ENCODE measurements at places on chromosomes 5 and 9.

GRCh38 chr5:159510282-159510681 lies 180.0 kb upstream of the IL12B start:
- no peak overlapping the region for H3K4me3 ChIP-seq
- H3K36me3 ChIP-seq: no peaks in the 10 kb centered on the region

- H3K27me3 ChIP-seq: no peaks in the 10 kb centered on the region
- H3K4me3 ChIP-seq: no peak overlapping the region
- H3K36me3 ChIP-seq: no peaks in the 10 kb centered on the region
- no peak for DNase-seq
Measured at GRCh38 chr9:102986425-102986824, 8.7 kb upstream of the CYLC2 start.

GRCh38 chr5:102933316-102933715 lies 178.2 kb downstream of the PAM start:
- H3K27me3 ChIP-seq: no peaks in the 10 kb centered on the region
- no peaks in the 10 kb centered on the region for H3K4me1 ChIP-seq
- no peaks in the 10 kb centered on the region for H3K36me3 ChIP-seq
- DNase-seq: no peak
- no peak overlapping the region for H3K4me3 ChIP-seq

- H3K27ac ChIP-seq: no peak overlapping the region
- no peaks in the 10 kb centered on the region for H3K27me3 ChIP-seq
- no peaks in the 10 kb centered on the region for H3K36me3 ChIP-seq
- H3K4me1 ChIP-seq: no peaks in the 10 kb centered on the region
Measured at GRCh38 chr5:92147798-92148197, 764.7 kb upstream of the ARRDC3 start.

GRCh38 chr5:165805756-165806155 lies 2300.3 kb downstream of the MAT2B start:
- H3K27ac ChIP-seq: no peak overlapping the region
- no peaks in the 10 kb centered on the region for H3K36me3 ChIP-seq
- DNase-seq: no peak
- no peak overlapping the region for H3K4me3 ChIP-seq
- no peaks in the 10 kb centered on the region for H3K27me3 ChIP-seq

- no peak overlapping the region for H3K4me3 ChIP-seq
- no peaks in the 10 kb centered on the region for H3K4me1 ChIP-seq
- peaks cover 4% of the 10 kb centered on the region for H3K27me3 ChIP-seq
- DNase-seq: no peak
Measured at GRCh38 chr9:8012986-8013385, 213.4 kb upstream of the DMAC1 start.

- no peak overlapping the region for H3K4me3 ChIP-seq
- no peaks in the 10 kb centered on the region for H3K4me1 ChIP-seq
- no peak for DNase-seq
- H3K27me3 ChIP-seq: no peaks in the 10 kb centered on the region
- H3K36me3 ChIP-seq: peaks cover 2% of the 10 kb centered on the region
Measured at GRCh38 chr5:137617528-137618205, 118.2 kb downstream of the KLHL3 start.

- no peaks in the 10 kb centered on the region for H3K27me3 ChIP-seq
- H3K36me3 ChIP-seq: no peaks in the 10 kb centered on the region
- no peaks in the 10 kb centered on the region for H3K4me1 ChIP-seq
- H3K27ac ChIP-seq: no peak overlapping the region
- DNase-seq: no peak
- H3K4me3 ChIP-seq: no peak overlapping the region
Measured at GRCh38 chr9:18490641-18491370, 16.9 kb downstream of the ADAMTSL1 start.

DNA sequence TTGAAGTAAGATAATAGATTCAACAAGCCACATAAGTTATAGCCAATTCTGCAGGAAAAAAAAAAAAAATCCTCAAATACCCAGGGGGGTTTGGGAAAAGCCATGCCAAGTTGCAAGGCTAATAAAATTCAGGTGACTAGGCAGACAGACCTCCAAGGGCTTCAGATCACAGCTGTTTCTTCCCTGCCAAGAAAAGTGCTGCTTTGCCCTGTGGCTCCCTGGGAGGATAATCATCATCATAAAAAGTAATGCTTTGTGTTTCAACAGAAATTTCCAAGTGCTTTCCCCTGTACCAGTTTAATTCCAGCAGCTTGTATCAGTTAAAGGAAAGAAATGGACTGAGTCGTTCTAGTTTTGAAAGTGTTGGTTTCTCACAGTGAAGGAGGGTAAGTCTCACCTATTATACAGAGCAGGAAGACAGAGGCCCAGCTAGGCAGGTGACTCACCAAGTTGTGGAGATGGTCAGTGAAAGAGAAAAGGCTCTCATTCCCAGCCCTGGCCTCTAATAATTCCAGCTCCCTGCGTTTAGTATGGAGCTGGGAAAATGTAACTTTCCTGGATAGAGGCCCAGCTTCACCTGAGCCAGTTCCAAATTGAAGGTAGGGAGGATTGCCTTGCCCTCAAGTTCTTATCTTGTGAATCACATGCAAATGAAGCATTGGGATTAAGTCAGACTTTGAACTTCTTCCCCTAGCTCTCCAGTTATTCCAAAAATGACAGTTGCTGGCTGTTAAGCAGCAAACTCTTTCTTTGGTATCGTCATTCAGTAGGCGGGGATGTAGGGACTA lies 263.4 kb downstream of the GRIA1 start:
- H3K4me3 ChIP-seq: no peak overlapping the region
- DNase-seq: no peak
- no peaks in the 10 kb centered on the region for H3K4me1 ChIP-seq

GRCh38 chr5:77305956-77306355 lies 95.5 kb downstream of the PDE8B start:
- H3K4me3 ChIP-seq: no peak overlapping the region
- H3K27ac ChIP-seq: no peak overlapping the region
- peaks cover 3% of the 10 kb centered on the region for H3K4me1 ChIP-seq
- DNase-seq: no peak

GRCh38 chr5:43661102-43661501 lies 58.1 kb downstream of the NNT start:
- no peaks in the 10 kb centered on the region for H3K27me3 ChIP-seq
- H3K4me1 ChIP-seq: no peaks in the 10 kb centered on the region
- H3K4me3 ChIP-seq: no peak overlapping the region
- peak; percentile 22 for DNase-seq
- H3K27ac ChIP-seq: no peak overlapping the region

DNA sequence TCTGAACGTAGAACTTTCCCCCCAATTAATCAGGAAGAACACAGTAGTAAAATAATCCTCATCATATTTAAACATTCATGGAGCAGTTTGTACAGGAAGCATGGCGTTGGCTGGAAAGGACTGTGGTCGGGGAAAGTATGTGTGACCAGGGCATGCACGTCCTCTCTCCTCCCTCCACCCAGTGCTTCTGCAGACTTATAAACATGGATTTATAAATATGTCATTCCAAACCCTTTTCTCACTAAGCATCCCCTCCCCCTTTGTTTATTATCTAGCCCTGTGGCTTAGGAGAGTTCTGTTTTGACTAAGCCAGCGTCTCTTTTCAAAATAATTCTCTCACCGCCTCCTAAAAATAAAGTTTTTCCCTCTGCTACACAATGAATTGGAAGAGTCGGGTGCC lies 70.4 kb upstream of the DAP start:
- H3K36me3 ChIP-seq: no peaks in the 10 kb centered on the region
- H3K4me1 ChIP-seq: no peaks in the 10 kb centered on the region
- H3K27me3 ChIP-seq: peaks cover 8% of the 10 kb centered on the region
- H3K4me3 ChIP-seq: no peak overlapping the region
- H3K27ac ChIP-seq: no peak overlapping the region
- no peak for DNase-seq

DNA sequence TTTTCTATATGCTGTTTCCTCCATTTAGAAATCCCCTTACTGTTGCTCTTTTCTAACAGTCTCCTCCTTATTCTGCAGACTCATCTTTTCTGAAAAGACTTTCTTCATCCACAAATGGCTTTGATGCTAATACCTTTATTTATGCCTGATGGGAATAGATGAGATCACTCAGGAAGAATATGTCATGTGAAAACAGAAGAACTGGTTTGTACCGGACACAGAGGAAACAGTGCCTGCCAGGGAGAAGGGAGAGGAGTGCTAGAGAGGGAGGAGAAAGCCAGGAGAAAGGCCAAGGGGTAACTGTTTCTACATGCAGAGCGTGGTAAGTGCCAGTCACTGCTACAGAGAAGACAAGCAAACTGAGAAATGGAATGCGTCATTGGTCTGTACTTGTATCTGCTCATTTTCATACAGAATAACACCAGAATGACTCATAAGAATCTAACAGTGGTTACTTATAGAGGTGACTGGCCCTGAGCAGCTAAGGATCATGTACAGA lies 45.9 kb upstream of the PJA2 start:
- H3K36me3 ChIP-seq: no peaks in the 10 kb centered on the region
- H3K4me3 ChIP-seq: no peak overlapping the region
- no peak overlapping the region for H3K27ac ChIP-seq
- peaks cover 4% of the 10 kb centered on the region for H3K4me1 ChIP-seq
- no peak for DNase-seq
- no peaks in the 10 kb centered on the region for H3K27me3 ChIP-seq

DNA sequence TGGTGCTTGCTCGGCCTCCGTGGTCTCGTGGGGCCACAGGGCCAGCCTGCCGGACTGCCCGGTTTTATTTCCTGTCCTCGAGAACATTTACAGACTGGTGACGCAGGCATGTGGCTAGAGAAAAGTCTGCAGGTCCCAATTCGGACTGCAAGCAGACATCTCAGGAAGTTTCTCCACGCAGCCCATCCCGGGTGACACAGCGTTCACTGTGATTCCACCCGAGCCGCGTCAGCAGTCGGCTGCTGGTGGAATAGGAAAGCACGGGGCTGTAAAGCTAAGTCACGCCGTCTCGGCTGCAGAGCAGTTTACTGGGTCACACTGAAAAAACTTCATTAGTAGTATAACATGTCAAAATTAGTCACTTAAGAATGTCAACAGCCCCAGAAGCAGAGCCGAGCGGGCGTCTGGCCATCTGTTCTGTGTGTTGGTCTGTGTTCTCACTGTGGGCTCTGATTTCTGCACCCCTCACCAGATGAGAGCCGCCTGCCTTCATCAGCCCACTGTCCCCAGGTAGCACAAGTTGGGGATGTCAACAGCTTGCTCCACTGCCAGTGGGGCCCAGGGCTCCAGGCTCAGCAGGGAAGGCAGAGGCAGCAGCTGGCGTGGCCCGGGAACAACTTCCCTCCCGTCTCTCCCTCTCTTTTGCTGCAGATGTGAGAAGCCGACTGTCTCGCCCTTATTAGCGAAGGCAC lies 363.7 kb downstream of the IRX2 start:
- no peaks in the 10 kb centered on the region for H3K36me3 ChIP-seq
- H3K4me3 ChIP-seq: no peak overlapping the region
- H3K27ac ChIP-seq: no peak overlapping the region
- H3K27me3 ChIP-seq: no peaks in the 10 kb centered on the region

- peak overlapping the region; percentile 14 for H3K4me3 ChIP-seq
- H3K4me1 ChIP-seq: peaks cover 43% of the 10 kb centered on the region
- DNase-seq: peak; percentile 77
- peak overlapping the region; percentile 90 for H3K27ac ChIP-seq
Measured at GRCh38 chr9:5557606-5558587, 47.6 kb downstream of the PDCD1LG2 start.

DNA sequence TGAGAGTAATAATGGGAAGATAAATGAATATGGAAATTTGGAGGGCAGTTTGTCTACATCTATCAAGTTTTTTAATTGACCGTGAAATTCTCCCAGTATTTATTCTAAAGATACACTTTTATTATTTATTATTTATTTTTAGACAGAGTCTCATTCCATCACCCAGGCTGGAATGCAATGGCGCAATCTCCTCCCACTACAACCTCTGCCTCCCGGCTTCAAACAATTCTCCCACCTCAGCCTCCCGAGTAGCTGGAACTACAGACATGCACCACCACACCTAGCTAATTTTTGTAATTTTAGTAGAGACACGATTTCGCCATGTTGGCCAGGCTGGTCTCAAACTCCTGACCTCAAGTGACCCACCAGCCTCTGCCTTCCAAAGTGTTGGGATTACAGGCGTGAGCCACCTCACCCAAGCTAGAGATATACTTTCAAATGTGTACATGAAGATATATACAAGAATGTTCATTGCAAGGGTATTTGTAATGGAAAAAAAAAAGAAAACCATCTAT lies 97.7 kb upstream of the SLC12A2 start:
- no peaks in the 10 kb centered on the region for H3K4me1 ChIP-seq
- no peak for DNase-seq
- H3K36me3 ChIP-seq: no peaks in the 10 kb centered on the region
- no peak overlapping the region for H3K4me3 ChIP-seq
- no peaks in the 10 kb centered on the region for H3K27me3 ChIP-seq
- H3K27ac ChIP-seq: no peak overlapping the region

DNA sequence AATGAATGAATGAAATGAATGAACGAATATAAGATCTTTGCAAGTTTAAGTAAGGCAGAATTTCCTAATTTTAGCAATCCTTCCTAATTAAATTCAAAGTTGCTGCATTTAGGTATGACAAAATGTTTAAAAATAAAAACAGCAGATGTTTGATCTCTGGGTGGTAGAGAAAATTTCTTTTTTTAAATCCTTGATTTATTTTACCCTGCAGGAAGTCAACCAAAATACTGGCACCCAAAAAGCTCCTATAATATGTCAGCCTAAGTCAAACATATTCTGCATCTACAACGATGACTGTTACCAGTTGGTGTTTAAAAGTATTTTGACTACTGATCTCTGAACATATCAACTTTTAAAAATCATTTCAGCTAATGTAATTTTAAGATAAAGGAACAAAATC lies 58.4 kb downstream of the TTC39B start:
- peaks cover 3% of the 10 kb centered on the region for H3K4me1 ChIP-seq
- no peak overlapping the region for H3K4me3 ChIP-seq
- no peak for DNase-seq
- no peak overlapping the region for H3K27ac ChIP-seq
- peaks cover 2% of the 10 kb centered on the region for H3K36me3 ChIP-seq
- no peaks in the 10 kb centered on the region for H3K27me3 ChIP-seq

- peaks cover 19% of the 10 kb centered on the region for H3K36me3 ChIP-seq
- H3K27ac ChIP-seq: peak overlapping the region; percentile 76
- DNase-seq: peak; percentile 37
- H3K4me1 ChIP-seq: peaks cover 45% of the 10 kb centered on the region
- no peaks in the 10 kb centered on the region for H3K27me3 ChIP-seq
Measured at GRCh38 chr9:92664394-92665152, 5.4 kb downstream of the IPPK start.

- no peaks in the 10 kb centered on the region for H3K36me3 ChIP-seq
- H3K27ac ChIP-seq: no peak overlapping the region
- H3K27me3 ChIP-seq: no peaks in the 10 kb centered on the region
- DNase-seq: no peak
Measured at GRCh38 chr5:171688696-171689495, 96.7 kb upstream of the SMIM23 start.

- no peak overlapping the region for H3K4me3 ChIP-seq
- H3K27ac ChIP-seq: no peak overlapping the region
- H3K4me1 ChIP-seq: no peaks in the 10 kb centered on the region
- DNase-seq: no peak
- no peaks in the 10 kb centered on the region for H3K27me3 ChIP-seq
- no peaks in the 10 kb centered on the region for H3K36me3 ChIP-seq
Measured at GRCh38 chr9:117278471-117279035, 136.3 kb downstream of the ASTN2 start.

- DNase-seq: no peak
- H3K4me3 ChIP-seq: peak overlapping the region; percentile 92
- peaks cover 30% of the 10 kb centered on the region for H3K4me1 ChIP-seq
- H3K27me3 ChIP-seq: peaks cover 11% of the 10 kb centered on the region
- peaks cover 40% of the 10 kb centered on the region for H3K36me3 ChIP-seq
- peak overlapping the region; percentile 98 for H3K27ac ChIP-seq
Measured at GRCh38 chr5:179624841-179625271, 1.4 kb upstream of the HNRNPH1 start.

GRCh38 chr9:113387560-113388230 lies 10.9 kb upstream of the HDHD3 start:
- H3K27me3 ChIP-seq: no peaks in the 10 kb centered on the region
- DNase-seq: no peak
- H3K36me3 ChIP-seq: peaks cover 10% of the 10 kb centered on the region
- H3K4me3 ChIP-seq: no peak overlapping the region
- no peak overlapping the region for H3K27ac ChIP-seq

- H3K4me1 ChIP-seq: no peaks in the 10 kb centered on the region
- no peaks in the 10 kb centered on the region for H3K36me3 ChIP-seq
Measured at GRCh38 chr9:106872641-106873040, 9.7 kb downstream of the ZNF462 start.
